Common myeloid progenitor, CD34-positive (primary cell): ENCODE measurements at places on chromosomes 3 and 15.
A peak's percentile ranks its signal among the peaks of the same experiment; 100 is the strongest.

- no peak for DNase-seq
Observed at GRCh38 chr3:111607240-111607920, 12.2 kb upstream of the ZBED2 start.

DNA sequence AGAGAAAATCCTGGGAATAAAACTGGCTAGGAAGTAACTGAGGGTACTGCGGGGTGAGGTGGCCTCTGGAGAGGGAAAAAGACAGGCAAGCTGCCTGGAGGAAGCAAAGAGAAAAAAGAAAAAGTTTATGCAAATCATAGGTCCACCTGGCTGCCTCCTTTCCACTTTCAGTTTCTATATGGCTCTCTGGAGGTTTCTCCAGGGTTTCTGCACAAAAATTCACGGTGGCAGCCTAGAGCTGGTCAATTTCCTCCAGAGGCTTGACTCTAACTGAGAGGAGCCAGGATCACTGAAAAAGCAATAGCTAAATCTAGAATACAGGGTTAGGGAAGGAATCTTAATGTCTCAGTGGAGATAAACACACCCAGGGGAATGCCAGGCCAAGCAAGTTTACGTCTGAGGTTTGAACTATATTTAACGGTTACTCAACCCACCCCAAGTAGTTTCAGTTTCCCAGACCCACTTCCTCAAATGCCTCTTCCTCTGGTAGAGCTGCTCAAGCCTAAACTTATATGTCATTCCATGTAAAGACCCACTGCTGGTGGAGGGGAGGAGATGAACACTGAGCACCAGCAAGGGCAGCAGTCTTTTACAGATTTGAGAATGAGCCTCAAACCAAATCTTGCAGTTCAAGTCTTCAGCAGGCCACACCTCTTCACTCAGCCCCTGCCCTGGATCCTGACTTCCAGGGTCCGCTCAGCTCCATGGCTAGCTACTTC is 5.7 kb downstream of the LYSMD2 start:
- peak; percentile 85 for DNase-seq

DNA sequence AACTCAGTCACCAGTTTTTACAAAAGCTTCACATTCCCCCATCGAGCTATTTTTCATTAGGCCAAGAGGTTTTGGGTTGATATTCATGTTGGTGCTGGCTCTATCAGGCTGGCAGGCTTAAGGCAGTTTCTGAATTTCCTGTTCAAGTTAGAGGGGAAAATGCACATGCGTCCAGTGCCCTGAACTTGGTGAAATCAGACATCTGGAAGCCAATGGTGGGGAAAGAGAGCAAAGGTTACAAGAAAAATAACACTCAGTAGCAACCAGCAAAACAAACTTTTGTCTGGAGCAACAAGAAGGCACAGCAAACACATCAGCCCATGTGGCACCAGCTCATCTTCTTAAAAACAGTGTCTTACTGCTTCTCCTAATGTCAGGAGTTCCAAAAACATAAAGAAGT is 155.6 kb upstream of the TSC22D2 start:
- DNase-seq, result peak; percentile 41

DNA sequence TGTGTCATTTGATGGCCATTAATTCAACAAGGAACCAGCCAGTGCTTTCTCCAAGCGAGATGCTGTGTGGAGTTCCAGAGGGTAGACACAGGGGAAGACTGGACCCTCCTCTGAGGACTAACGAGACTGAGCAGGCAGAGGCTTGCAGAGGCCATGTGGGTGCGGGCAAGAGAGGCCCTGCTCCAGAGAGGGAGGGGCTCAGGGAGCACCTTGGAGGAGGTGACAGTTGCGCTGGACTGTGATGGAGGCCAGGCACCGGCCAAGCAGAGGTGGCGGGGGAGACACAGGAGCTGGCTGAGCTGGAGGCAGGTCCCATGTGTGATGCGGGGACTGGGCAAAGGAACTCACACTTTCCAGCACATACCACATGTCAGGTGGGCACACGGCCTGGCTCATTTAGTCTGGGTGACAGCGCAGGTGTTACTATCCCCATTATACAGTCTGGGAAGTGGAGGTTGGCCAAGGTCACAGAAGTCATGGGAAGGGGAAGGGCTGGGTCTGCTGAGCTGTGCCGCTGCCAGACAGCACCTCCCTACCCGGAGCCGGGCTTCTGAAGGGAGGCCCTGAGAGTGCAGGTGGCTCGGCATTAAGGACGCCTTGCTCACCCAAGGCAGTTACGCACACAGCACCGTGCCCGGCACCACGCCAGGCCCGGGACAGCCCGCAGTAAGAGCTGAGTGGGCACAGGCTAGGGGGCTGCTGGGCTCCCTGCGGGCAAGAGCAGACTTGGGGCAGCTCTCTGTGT is 3.7 kb downstream of the MELTF start:
- DNase-seq, result no peak

DNA sequence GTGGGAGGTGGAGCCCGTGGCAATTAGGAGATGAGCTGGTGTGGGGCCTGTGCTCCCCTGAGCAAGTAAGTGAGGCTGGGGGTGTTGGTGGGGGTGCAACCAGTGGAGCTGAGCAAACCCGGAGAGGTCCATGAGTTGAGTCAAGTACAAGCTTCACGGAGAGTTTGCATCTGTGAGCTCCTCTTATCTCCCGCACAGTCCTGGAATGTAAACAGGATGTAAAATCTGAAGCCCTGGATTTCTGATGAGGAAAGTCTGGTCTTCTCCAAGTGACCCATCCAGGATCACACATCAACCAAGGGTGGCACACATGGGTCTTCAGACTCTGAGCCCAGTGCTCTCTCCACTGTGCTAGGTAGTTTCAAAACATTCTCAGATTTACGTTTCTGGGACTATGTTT is 67.8 kb downstream of the LSM3 start:
- DNase-seq, result no peak
